ENCODE measurements at places on chromosomes 6 and 20.

DNA sequence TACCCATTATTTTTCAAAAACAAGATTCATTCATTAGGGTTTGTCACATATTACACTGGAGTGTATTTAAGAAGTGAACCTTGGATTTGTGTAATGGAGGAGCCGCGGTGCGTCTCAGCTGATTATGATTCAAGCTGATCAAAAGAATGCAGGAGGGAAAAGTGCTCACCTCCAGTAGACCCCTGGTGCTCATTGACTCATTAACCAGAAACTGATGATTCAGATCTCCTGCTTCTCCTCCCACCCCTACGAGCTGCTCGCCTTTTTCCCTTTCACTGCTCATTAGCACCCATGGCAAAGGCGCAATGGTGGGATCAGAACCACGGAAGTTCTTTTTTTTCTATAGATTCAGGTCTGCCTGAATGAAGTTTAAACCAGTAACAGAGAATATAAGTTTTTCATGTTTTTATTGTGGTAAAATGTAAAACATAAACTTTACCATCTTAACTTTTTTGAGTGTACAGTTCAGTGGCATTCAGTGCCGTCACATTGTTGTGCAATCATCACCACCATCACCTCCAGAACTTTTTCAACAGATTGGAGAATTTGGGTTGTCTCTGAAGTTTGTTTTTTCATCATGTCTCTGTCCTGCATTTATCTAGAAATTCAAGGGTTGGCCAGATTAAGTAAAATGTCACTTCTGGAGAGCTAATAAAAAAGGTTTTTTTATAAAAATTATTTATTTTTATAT, 101.6 kb downstream of the LINC00237 start:
- no peak for DNase-seq

DNA sequence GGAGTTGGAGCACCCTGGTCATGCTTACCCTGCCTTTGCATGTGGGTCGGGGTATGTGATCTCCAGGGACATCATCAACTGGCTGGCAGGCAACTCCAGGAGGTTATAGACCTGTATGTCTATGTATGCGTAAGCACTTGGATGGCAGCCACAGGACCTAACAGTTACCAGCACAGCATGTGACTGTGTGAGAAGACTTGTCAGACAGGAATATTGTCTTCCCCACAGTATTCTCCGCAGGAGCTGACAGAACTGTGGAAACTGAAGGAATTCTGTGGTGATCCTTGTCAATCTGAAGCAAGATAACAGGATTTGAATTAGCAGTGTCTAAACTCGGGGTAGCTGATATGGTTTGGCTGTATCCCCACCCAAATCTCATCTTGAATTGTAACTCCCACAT, 59.2 kb downstream of the TMEM244 start:
- no peak for DNase-seq

GRCh38 chr20:61502433-61502832, 250.4 kb downstream of the CDH4 start:
- DNase-seq: no peak

- no peak for DNase-seq
Measured at GRCh38 chr6:38990475-38990874, 58.1 kb upstream of the GLP1R start.
